Glutamatergic neuron (in vitro differentiated cells): ENCODE measurements at places on chromosomes 4 and X. TPM values are rescaled to one million over a fixed set of nuclear protein-coding genes. Genes with fewer than 3 reads are reported as not detected.

GRCh38 chrX:17831255-17831654 lies 29.8 kb downstream of the RAI2 start:
- DNase-seq: no peak

GRCh38 chr4:99329876-99330275 lies 8.7 kb upstream of the ADH1B start:
- DNase-seq: no peak

DNA sequence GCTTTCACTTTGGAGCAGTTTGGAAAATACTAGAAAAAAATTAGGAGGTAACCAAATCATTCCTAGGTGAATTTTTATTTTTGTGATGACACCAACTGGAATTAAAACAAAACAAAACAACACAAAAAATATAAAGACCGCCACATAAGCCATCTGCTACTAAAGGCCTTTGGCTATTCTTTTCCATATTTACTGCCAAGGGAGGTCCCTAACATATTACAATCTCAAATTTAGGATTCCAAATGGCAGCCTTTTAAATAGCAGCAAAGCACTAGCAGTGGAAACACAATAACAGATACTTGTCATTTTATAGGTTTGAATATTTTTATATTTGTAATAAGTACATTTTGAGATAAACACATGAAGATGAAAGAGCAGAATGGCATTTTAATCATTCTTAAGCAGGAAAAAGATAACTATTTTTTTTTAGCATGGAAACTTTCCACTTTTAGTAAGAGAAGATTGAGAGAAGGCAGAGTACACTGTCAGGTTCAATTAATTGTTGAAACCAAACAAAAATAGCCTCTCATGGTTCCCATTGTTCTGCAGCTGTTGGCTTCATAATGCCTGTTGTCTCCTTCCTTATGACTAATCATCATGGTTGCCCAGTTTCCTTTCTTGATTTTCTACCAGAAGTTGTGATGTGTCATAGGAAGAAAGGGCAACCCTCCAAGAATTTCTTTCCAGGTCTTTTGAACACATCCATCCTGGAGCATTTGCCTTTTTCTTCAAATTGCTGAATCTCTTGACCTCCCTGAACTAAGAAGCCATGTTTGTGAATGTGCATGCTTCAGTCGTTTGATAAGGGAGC lies 219.0 kb upstream of the EMCN start:
- DNase-seq: no peak

DNA sequence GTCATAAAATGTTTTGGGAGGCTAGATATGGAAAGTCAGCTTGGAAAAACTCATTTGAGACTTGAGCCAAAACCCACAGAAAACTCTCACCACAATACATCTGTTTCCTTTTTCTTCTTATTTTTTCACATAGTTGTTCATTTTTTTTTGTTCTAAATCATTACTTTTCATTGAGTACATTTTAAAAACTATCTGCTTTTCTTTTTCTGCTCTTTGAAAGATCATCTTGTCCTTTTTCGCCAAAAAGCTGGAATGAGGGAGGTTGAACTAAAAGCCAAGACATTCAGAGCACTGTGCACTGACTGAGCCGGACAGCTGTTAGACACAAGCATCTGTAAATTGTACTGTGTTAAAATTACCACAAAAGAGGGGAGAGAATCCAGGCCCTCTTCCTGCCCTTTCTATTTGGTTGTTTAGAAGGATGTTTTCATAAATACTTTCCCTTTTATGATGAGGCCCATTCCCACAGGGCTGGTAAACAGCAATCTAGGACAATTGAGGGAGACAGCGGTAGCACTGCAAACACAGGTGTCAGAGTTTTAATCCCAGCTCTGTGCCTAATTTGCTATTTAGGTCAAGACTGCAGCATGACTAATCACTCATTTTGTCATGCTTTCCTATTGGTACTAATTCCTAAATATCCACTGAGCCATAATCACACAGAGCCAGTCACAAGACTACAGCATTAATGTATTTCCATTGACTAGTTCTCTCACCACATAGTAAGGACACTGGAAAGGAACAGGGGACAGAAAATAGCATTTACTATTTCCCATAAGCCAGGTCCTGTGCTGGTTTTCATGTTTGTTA lies 7.3 kb upstream of the RNF150 start:
- no peak for DNase-seq

GRCh38 chr4:80199947-80200346 lies 2.6 kb downstream of the PRDM8 start:
- DNase-seq: no peak

GRCh38 chrX:108131471-108131870 lies 39.9 kb downstream of the ATG4A start:
- DNase-seq: no peak

DNA sequence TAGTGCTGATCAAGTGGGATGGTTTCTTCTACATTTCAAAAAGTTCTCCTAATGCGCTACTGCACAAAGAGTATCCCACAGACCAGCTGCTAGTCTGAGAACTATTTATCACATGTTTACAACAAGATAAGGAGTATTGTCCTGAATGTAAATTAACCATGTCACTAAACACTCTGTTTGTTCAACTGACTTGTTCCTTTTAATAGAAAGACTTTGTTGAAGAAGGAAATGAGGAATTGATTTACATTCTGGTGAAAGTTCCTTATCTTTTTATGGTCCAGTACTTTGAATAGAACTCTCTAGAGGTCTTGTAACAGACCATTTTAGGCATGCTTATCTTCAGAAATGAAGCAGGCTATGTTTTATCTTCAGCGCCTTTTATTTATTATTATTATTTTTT lies 67.3 kb upstream of the IL13RA1 start:
- no peak for DNase-seq

DNA sequence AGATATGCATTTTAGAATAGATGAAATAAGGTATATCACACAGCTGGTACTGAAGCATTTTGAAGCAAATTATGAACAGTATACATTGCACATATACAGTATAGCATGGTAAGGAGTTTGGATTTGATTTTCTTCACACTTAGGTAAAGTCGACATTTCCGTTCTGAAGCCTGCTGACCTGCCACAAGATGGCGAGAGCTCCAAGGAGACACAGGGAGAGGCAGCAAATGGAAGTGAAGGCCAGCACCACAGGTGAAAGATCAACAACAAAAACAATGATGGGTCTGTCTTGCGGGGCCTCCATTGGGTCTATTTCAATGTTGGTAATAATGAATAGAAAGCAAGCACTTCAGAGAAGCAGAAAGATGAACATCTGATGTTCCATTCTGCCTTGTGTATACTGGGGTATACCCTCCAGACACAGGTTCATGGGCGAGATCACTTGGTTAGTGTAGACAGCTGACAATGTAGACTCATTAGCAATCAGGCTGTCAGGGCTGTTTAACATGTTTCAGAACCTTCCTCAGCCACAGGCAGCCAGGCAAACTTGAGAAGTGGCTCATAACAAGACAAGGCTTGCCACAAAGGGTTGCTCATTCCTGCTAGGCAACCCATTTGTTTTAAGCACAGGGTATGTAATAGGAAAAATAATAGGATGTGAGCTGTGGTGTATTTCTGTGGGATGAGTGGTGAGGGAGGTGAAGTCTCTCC lies 21.4 kb upstream of the NOX1 start:
- DNase-seq: peak; percentile 15

DNA sequence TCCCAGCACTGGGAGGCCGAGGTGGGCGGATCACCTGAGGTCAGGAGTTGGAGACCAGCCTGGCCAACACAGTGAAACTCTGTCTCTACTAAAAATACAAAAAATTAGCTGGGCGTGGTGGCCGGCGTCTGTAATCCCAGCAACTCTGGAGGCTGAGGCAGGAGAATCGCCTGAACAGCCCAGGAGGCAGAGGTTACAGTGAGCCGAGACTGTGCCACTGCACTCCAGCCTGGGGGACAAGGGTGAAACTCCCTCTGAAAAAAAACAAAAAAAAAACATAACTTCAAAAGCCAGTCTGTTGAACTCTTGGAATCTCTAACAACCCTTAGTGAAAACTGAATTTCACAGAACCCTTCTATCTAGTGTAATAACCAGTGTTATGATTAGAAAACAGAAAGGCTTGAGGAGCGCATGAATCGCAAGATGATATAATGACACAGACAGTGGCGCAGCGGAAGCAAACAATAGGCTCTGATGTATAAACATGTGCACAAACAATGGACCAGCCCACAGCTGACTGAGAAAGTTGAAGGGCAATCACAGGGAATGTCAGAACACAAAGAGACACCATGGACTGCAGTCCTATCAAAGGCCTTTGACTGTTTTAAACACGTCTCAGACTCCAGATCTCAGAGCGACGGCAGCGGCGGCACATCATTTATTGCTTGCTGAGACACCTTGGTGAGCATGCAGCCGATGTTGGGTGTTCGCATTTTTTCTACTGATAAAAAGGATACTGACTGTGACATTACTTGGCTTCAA lies 81.6 kb downstream of the NSUN7 start:
- no peak for DNase-seq

DNA sequence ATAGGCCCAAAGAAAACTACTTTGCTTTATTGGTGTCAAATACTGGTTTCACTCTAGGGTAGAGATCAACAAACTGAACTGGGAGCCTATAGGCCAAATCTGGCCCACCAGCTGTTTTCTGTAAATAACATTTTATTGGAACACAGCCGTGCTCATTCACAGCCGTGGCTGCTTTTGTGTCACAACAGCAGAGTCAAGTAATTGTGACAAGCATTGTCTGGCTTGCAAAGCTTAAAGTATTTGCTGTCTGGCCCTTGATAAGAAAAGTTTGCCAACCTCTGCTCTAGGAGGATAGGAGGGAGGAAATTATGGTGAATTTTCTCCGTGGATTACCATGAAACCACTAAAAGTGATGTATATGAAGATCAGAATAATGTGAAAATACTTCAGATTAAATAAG lies 53.4 kb downstream of the GPAT3 start:
- no peak for DNase-seq

GRCh38 chr4:151294833-151295496 lies 18.0 kb downstream of the PRSS48 start:
- no peak for DNase-seq

DNA sequence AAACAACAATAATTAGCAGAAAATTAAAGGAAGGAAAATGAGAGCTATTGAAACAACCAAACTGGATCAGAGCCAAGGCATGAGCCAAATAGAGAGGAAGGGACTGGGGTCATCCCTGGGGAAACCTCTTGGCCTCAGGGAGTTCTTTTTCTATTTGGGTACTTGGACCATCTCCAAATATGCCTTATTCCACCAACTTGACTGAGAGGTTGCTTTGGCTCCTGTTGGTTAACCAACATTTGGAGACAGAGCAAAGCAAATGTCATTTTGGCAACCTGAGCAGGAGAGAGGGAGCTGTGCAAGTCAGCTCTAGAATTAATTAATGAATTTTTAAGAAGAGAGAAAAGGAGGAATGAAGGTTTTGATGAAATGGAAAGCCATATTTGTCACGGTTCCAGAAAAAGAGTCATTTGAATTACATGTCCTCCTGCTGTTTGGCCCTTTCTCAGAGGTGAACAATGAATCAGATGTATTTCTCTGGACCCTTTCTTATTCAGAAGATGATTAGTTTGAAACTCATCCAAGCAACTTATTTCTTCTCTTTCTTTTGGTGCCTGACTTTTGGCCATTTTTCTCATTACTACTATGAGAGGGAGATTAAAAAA lies 119.1 kb downstream of the CNKSR2 start:
- no peak for DNase-seq

- no peak for DNase-seq
Measured at GRCh38 chr4:70984589-70984988, 8.9 kb upstream of the DCK start.

- peak; percentile 66 for DNase-seq
Measured at GRCh38 chr4:6563935-6564645, 10.9 kb upstream of the MAN2B2 start.

- DNase-seq: no peak
Measured at GRCh38 chr4:86543560-86544309, 50.4 kb upstream of the PTPN13 start.

DNA sequence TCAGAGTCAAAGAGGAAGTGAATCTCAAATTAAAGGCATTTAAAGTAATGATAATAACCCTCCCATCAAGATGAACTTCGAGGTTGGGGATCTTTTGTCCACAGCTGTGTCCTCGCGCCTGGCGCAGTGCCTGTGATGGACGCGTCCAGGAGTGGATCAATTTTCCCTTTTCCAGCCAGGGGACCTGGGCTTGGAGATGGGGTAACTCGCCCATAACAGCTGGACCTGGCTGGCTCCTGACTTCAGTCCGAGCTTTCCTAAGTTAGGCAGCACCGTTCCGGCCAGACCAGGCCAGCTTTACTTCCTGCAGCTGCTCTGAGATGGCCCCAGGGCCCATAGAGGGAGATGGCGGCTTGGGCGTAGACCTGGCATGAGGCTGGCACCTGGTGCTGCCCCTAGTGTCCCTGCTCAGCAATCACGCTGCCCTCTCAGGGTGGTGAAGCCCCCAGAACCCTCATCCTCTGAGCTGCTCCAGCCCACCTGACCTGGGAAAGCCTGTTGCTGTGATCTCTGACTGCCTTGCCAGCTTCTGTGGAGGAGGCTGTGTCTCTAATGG lies 23.9 kb downstream of the ADRA2C start:
- DNase-seq: no peak

GRCh38 chr4:169009286-169010124 lies 550 bp downstream of the CBR4 start:
- peak; percentile 64 for DNase-seq

DNA sequence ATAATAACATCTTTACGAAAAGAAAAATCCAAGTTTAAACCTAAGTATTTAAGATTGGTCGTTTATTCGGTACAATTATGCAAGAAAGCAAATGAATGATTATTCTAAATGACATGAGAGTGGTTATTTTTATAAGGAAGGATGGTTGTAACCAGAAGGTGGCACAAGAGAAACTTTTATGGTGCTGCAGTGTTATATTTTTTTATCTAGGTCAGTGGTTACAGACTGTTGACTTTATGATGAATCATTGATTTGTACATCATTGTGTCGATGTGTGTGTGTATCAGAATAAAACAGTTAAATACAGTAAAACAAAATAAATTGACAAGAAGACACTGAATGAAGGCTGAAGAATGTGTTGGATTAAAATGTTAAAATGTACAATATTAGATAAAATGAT lies 9.8 kb downstream of the DCAF8L2 start:
- no peak for DNase-seq

GRCh38 chrX:133771086-133771646 lies 214.2 kb downstream of the GPC3 start:
- DNase-seq: no peak

DNA sequence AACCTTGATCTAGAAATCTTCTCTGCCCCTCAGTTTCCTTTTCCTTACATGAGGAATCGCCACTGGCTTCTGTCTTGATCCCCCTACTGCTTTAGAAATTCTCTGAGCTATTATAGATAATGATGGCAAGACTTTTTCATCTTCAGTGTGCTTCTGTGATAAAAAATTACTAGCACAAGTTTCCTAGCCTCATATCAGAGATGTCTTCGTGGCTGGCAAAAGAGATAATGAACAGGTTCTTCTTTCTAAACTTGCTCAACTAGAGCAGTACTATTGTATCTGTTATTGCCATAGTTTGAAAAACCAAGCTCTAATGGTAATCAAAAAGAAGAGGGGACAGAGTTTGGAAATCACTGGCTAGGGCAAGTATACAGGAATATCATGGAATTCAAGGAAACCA lies 4.1 kb upstream of the PDGFC start:
- no peak for DNase-seq

- no peak for DNase-seq
Measured at GRCh38 chrX:109777749-109778148, 44.7 kb upstream of the ACSL4 start.

Gene ESX1
- total RNA-seq: not detected

Gene MAGED4
- 192 TPM for total RNA-seq

Gene DCAF4L1
- total RNA-seq: 0.17 TPM

Gene BST1
- total RNA-seq: not detected

Gene SORCS2
- 29.5 TPM for total RNA-seq

Gene USP38
- 15.9 TPM for total RNA-seq

Gene GLA
- total RNA-seq: 29.4 TPM

Gene TCEAL6
- total RNA-seq: not detected

Gene KDR
- 2.0 TPM for total RNA-seq

Gene C4orf17
- not detected for total RNA-seq
